ENCODE measurements at places on chromosomes 2 and 18.
A peak's percentile ranks its signal among the peaks of the same experiment; 100 is the strongest.

- H3K4me1 ChIP-seq, result no peaks in the 10 kb centered on the region
- no peak overlapping the region for H3K27ac ChIP-seq
- H3K36me3 ChIP-seq, result no peaks in the 10 kb centered on the region
- DNase-seq, result no peak
- H3K4me3 ChIP-seq, result no peak overlapping the region
- no peaks in the 10 kb centered on the region for H3K27me3 ChIP-seq
Measured at GRCh38 chr2:223697316-223697891, 95.2 kb upstream of the SCG2 start.

- H3K27ac ChIP-seq, result no peak overlapping the region
- peaks cover 5% of the 10 kb centered on the region for H3K36me3 ChIP-seq
- no peak for DNase-seq
Measured at GRCh38 chr2:29755829-29756228, 165.6 kb downstream of the ALK start.

GRCh38 chr2:88190808-88191721 is 20.9 kb downstream of the THNSL2 start:
- DNase-seq, result no peak
- H3K4me3 ChIP-seq, result no peak overlapping the region
- no peaks in the 10 kb centered on the region for H3K36me3 ChIP-seq
- peaks cover 20% of the 10 kb centered on the region for H3K27me3 ChIP-seq

DNA sequence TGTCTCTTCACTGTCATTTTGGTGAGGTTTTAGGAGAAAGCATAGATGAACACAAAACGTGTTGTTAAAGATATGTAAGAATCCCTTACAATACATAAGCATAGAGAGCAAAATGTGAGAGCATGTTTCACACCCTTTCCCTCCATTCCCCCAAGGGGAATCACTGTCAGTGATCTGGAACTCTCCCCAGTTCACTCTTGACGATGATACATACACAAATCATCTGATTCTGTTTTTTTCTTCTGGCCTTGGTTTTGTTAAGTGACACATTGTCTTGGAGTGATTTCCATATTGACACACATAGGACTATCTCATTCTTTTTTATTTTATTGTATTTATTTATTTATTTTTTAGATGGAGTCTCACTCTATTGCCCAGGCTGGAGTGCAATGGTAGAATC is 53.7 kb upstream of the TANC1 start:
- H3K36me3 ChIP-seq, result no peaks in the 10 kb centered on the region
- H3K4me3 ChIP-seq, result no peak overlapping the region
- H3K4me1 ChIP-seq, result no peaks in the 10 kb centered on the region
- no peak overlapping the region for H3K27ac ChIP-seq
- H3K27me3 ChIP-seq, result peaks cover 11% of the 10 kb centered on the region
- no peak for DNase-seq

- H3K4me1 ChIP-seq, result no peaks in the 10 kb centered on the region
- H3K36me3 ChIP-seq, result no peaks in the 10 kb centered on the region
- DNase-seq, result no peak
- no peak overlapping the region for H3K4me3 ChIP-seq
Measured at GRCh38 chr2:212928681-212929080, 222.7 kb downstream of the IKZF2 start.

- peaks cover 2% of the 10 kb centered on the region for H3K36me3 ChIP-seq
- peaks cover 18% of the 10 kb centered on the region for H3K4me1 ChIP-seq
- H3K27ac ChIP-seq, result peak overlapping the region; percentile 35
- H3K27me3 ChIP-seq, result peaks cover 60% of the 10 kb centered on the region
- H3K4me3 ChIP-seq, result peak overlapping the region; percentile 67
Measured at GRCh38 chr2:23381084-23381483, 3.9 kb upstream of the KLHL29 start.

- H3K4me3 ChIP-seq, result no peak overlapping the region
- H3K36me3 ChIP-seq, result no peaks in the 10 kb centered on the region
- no peak for DNase-seq
- H3K4me1 ChIP-seq, result peaks cover 10% of the 10 kb centered on the region
- H3K27ac ChIP-seq, result peak overlapping the region; percentile 70
Measured at GRCh38 chr2:181421464-181421863, 35.7 kb upstream of the ITGA4 start.

DNA sequence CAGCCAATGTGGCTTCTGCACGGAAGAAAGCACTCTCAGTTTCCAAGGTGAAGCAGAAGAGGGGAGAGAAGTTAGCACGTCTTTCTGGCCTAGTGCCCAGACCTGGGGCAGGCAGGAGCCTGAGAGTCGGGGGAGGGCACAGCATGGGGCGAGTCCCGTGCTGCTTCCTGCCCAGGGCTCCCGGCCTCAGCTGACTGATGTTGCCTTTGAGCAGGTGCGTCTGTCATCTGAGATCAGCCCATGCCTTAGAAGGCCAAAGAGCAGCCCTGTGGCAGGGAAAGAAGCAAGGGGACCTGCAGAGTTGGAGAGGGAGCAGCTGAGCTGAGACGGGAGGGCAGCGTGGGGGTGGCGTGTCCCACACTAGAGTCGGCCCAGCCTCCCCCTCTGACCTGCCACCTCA is 3.3 kb downstream of the KCNIP3 start:
- DNase-seq, result no peak
- H3K4me1 ChIP-seq, result peaks cover 5% of the 10 kb centered on the region
- H3K36me3 ChIP-seq, result no peaks in the 10 kb centered on the region
- H3K27me3 ChIP-seq, result peaks cover 29% of the 10 kb centered on the region
- H3K27ac ChIP-seq, result no peak overlapping the region

- peaks cover 37% of the 10 kb centered on the region for H3K27me3 ChIP-seq
- no peaks in the 10 kb centered on the region for H3K4me1 ChIP-seq
- DNase-seq, result no peak
- H3K27ac ChIP-seq, result no peak overlapping the region
Measured at GRCh38 chr2:27501042-27501441, 4.4 kb downstream of the GCKR start.

- peaks cover 32% of the 10 kb centered on the region for H3K36me3 ChIP-seq
- no peak overlapping the region for H3K4me3 ChIP-seq
- H3K4me1 ChIP-seq, result no peaks in the 10 kb centered on the region
- H3K27me3 ChIP-seq, result no peaks in the 10 kb centered on the region
- no peak overlapping the region for H3K27ac ChIP-seq
Measured at GRCh38 chr2:86087936-86088850, 17.5 kb downstream of the POLR1A start.

GRCh38 chr2:162258686-162259085 is 15.4 kb upstream of the FAP start:
- no peak overlapping the region for H3K4me3 ChIP-seq
- no peak overlapping the region for H3K27ac ChIP-seq
- no peaks in the 10 kb centered on the region for H3K36me3 ChIP-seq
- H3K4me1 ChIP-seq, result peaks cover 12% of the 10 kb centered on the region
- H3K27me3 ChIP-seq, result peaks cover 18% of the 10 kb centered on the region
- DNase-seq, result no peak

GRCh38 chr2:38499548-38500282 is 103.0 kb downstream of the HNRNPLL start:
- H3K4me1 ChIP-seq, result peaks cover 6% of the 10 kb centered on the region
- H3K36me3 ChIP-seq, result peaks cover 2% of the 10 kb centered on the region
- H3K27me3 ChIP-seq, result peaks cover 36% of the 10 kb centered on the region
- no peak for DNase-seq

- H3K4me3 ChIP-seq, result no peak overlapping the region
- DNase-seq, result no peak
- no peak overlapping the region for H3K27ac ChIP-seq
- no peaks in the 10 kb centered on the region for H3K4me1 ChIP-seq
- H3K36me3 ChIP-seq, result no peaks in the 10 kb centered on the region
Measured at GRCh38 chr18:78996741-78997490, 17.3 kb downstream of the SALL3 start.

DNA sequence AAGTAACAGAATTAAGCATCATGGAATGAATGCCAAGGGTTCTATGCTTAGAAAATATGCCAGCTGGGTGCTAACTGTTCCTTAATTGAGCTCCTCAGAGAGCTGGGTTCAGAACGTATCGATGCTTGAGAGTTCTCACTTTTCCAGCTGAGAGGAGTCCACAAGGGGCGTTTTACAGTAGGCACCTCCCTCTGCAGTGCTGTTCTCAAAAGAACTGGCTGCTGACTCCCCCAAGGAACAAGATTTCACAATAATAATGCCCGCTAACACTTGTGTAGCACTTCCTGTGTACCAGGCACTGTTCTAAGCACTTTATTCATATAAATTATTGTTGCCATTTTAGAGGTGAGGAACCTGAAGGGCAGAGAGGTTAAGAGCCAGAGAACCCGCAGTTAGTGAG is 18.1 kb upstream of the TMEM237 start:
- H3K4me3 ChIP-seq, result no peak overlapping the region
- H3K27ac ChIP-seq, result no peak overlapping the region
- DNase-seq, result no peak
- H3K36me3 ChIP-seq, result no peaks in the 10 kb centered on the region

- H3K36me3 ChIP-seq, result no peaks in the 10 kb centered on the region
- H3K27ac ChIP-seq, result no peak overlapping the region
- peaks cover 38% of the 10 kb centered on the region for H3K27me3 ChIP-seq
- no peak overlapping the region for H3K4me3 ChIP-seq
- DNase-seq, result no peak
- H3K4me1 ChIP-seq, result no peaks in the 10 kb centered on the region
Measured at GRCh38 chr2:133885847-133886246, 317.6 kb upstream of the NCKAP5 start.

- H3K27ac ChIP-seq, result no peak overlapping the region
- no peaks in the 10 kb centered on the region for H3K4me1 ChIP-seq
- no peak overlapping the region for H3K4me3 ChIP-seq
- DNase-seq, result no peak
- peaks cover 8% of the 10 kb centered on the region for H3K27me3 ChIP-seq
- no peaks in the 10 kb centered on the region for H3K36me3 ChIP-seq
Measured at GRCh38 chr2:147639891-147640290, 204.9 kb upstream of the ACVR2A start.

DNA sequence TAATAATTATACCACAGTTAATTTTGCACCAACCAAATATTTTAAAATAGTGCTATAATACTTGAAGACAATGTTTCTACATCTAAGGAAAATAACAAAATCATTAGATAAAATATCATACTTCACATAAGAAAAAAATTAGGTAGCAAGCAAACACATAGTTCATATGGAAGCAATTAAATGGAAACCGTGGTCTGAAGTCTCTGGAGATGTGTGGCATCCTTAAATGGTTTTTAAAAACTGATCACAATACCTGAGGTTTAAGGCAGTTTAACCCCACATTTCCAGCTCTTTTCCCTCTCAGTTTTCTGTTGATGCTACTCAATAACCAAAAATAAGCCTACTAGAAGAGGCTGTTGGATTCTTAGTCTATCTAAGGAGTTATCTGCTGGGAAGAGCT is 71.3 kb downstream of the ASXL2 start:
- H3K4me3 ChIP-seq, result no peak overlapping the region
- peaks cover 13% of the 10 kb centered on the region for H3K4me1 ChIP-seq
- H3K36me3 ChIP-seq, result peaks cover 22% of the 10 kb centered on the region
- H3K27ac ChIP-seq, result no peak overlapping the region
- DNase-seq, result no peak

GRCh38 chr2:71798266-71799012 is 345.1 kb downstream of the DYSF start:
- no peak for DNase-seq
- H3K27me3 ChIP-seq, result peaks cover 25% of the 10 kb centered on the region
- no peaks in the 10 kb centered on the region for H3K4me1 ChIP-seq
- H3K27ac ChIP-seq, result no peak overlapping the region

- no peak overlapping the region for H3K4me3 ChIP-seq
- H3K4me1 ChIP-seq, result peaks cover 37% of the 10 kb centered on the region
- H3K27ac ChIP-seq, result no peak overlapping the region
- no peak for DNase-seq
Measured at GRCh38 chr18:54203914-54204313, 20.6 kb downstream of the MBD2 start.

DNA sequence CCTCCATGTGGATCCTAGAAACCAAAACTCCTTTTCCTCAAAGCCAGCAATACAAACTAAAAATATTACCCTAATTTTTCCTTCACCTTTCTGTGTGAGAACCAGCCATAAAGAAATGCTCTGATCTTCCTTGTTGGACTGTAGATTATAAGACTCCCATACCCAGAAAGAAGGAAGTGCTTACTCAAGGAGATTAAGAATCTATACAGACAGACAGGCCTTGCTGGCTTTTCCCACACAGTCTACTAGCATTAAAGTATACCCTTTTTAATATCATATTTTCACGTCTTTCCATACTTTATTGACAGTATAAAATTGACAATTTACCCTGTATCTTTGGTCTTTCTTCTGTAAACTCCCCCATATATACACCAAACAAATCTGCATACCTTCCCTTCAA is 139.0 kb downstream of the GULP1 start:
- H3K27ac ChIP-seq, result no peak overlapping the region
- DNase-seq, result no peak
- H3K36me3 ChIP-seq, result no peaks in the 10 kb centered on the region
- H3K4me1 ChIP-seq, result no peaks in the 10 kb centered on the region
- H3K4me3 ChIP-seq, result no peak overlapping the region

- peaks cover 2% of the 10 kb centered on the region for H3K36me3 ChIP-seq
- H3K4me3 ChIP-seq, result no peak overlapping the region
- H3K27ac ChIP-seq, result no peak overlapping the region
- H3K4me1 ChIP-seq, result no peaks in the 10 kb centered on the region
Measured at GRCh38 chr2:227404585-227405271, 17.0 kb upstream of the SCYGR1 start.

DNA sequence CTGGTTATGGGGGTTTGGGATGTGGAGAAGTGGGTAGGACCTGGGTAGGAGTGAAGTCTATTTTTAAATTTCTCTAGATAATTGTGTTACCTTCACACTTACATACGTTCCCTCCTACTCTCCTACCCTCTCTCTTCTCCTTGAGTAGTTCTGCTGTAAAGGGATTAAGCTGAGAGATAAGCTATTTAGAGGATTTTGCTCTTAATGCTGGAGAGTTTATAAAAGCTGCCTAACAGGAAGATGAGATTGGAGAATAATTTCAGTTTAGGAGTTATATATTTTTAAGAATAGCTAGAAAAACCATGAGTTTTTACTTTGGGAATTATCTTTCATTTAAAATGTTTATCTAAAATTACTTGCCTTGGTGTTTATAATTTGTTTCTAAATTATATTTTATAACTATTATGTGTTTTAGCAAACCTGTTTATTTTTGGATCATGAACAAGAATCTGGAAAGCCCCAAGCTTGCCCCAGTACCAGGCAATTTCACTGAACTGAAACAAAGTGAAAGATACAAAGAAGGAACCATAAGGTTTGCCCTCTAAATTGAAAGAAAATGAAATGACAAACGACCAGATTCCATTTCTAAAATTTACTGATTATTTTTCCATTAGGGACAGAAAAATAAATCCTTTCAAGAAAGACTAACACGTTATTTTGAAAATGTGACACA is 101.5 kb downstream of the ZNF532 start:
- H3K27me3 ChIP-seq, result no peaks in the 10 kb centered on the region
- H3K4me3 ChIP-seq, result no peak overlapping the region
- H3K27ac ChIP-seq, result no peak overlapping the region
- H3K36me3 ChIP-seq, result peaks cover 15% of the 10 kb centered on the region

- no peak for DNase-seq
- no peak overlapping the region for H3K27ac ChIP-seq
- H3K36me3 ChIP-seq, result no peaks in the 10 kb centered on the region
- H3K4me1 ChIP-seq, result peaks cover 15% of the 10 kb centered on the region
Measured at GRCh38 chr2:145412155-145412554, 892.2 kb upstream of the ZEB2 start.

GRCh38 chr2:135685361-135685760 is 56.3 kb upstream of the UBXN4 start:
- no peak for DNase-seq
- H3K4me3 ChIP-seq, result no peak overlapping the region
- no peaks in the 10 kb centered on the region for H3K4me1 ChIP-seq
- peaks cover 6% of the 10 kb centered on the region for H3K36me3 ChIP-seq
- no peaks in the 10 kb centered on the region for H3K27me3 ChIP-seq

- no peaks in the 10 kb centered on the region for H3K27me3 ChIP-seq
- H3K36me3 ChIP-seq, result peaks cover 30% of the 10 kb centered on the region
- no peak for DNase-seq
- H3K4me3 ChIP-seq, result no peak overlapping the region
Measured at GRCh38 chr2:3470166-3470651, 49.1 kb downstream of the ADI1 start.

Measured in central memory CD8-positive, alpha-beta T cell (primary cell).